Activated CD8-positive, alpha-beta memory T cell treated with anti-CD3 and anti-CD28 coated beads for 24 hours (primary cell): ENCODE measurements at places on chromosomes 5 and 9.

DNA sequence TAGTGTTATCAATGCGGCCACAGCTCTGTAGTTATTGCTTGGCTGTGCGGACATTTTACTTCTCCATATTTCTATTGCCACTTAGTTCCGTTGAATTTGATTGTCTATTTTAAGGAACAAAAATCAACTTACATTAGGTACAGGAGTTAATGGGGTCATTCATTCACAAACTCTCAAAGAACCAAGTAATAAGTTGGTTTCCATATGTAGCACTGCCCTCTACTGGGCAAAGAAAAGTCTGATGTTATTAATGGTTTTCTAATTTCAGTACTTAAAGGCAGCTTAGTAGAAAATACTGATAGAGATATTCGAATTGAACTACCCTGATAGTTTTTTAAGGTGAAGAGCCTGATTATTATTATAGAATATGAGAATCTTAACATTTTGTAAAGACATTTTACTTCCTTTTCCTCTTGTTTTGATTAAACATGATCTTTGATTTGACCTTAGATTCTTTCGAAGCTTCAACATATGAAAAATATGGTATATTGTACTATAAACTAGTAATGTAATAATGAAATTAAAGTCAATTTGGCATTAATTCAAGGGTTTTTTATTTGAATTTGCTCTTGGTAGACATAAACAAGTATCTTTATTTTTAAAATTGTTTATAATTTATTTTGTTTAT lies 119.5 kb upstream of the CTNND2 start:
- no peak for DNase-seq

DNA sequence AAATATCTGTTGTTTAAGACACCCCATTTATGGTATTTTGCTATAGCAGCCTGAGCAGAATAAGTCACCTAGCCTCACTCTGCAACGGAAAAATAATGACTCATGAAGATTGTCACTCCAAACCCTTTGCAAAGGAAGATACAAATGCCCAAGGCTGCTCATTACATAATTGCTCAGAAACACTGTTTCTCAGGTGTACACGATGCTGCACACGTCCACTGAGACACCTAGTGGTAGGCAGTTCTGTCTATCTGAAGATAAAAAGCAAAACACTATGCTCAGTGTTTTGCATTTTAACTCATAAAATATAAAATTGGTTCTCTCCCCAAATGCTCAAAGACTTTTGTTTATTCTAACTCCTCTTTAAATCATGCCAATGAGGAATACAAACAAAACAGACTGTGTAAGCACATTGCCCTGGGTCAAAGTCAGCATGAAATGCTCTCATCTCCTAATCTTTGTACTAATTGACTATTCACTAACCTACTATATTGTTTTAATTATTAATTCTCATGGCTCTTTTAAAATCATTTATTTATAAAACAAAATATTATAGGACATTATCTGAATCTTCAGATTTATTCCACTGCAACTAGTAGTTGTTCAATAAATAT lies 7.7 kb upstream of the TSLP start:
- no peak for DNase-seq

GRCh38 chr5:72351376-72351775 lies 31.2 kb downstream of the PTCD2 start:
- DNase-seq, result no peak

DNA sequence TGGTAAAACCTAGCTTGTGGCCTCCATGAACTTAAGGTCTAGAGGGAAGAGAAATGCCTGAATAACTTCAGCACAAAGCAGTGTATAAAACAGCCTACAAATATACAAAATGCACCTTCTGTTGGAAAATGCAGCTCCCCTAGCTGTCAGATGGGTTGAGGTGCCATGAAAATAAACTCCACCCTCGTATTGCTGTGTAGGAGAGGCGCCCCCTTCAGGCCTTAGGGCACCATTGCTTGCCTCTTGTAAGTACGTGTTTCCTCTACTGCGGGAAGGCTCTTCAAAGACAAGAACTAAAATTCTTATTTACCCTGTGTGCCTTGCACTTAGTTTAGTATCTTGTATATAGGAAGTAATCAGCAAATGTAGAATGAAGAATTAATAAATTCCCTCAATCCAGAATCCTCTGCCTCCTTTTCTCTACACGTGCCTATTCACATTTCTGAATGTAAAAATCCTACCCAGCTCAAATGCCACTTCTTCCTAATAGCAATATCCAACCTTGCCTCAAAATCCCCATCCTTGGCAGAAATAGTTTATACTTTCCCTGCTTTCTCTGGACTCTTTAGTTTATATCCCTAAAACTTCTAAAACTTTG lies 393.7 kb upstream of the PDE4D start:
- no peak for DNase-seq

GRCh38 chr5:89293810-89294209 lies 410.8 kb upstream of the MEF2C start:
- DNase-seq, result no peak

- no peak for DNase-seq
These were observed 5.5 kb upstream of the NINJ1 start for GRCh38 chr9:93139365-93140182.

DNA sequence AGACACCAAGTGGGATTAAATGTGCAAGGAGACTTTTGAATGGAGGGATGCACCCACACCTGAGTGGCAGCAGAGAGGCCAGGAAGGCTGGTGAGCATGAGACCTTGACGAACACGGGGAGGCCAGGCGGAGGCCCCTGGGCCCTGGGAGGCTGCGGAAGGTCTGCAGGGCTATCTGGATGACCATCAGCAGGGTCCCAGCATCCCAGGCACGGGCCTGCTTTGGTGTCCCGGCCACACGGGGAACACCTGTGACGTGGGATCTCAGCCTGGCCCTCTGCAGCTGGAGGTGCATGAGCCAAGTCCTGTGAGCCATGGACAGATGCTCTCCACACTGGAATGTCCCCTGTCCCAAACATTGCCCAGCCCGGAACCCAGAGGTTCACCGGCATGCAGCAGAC lies 174.0 kb upstream of the FOXD4L5 start:
- DNase-seq, result no peak

- no peak for DNase-seq
These were observed 1.4 kb downstream of the GABRA6 start for GRCh38 chr5:161686881-161687280.

DNA sequence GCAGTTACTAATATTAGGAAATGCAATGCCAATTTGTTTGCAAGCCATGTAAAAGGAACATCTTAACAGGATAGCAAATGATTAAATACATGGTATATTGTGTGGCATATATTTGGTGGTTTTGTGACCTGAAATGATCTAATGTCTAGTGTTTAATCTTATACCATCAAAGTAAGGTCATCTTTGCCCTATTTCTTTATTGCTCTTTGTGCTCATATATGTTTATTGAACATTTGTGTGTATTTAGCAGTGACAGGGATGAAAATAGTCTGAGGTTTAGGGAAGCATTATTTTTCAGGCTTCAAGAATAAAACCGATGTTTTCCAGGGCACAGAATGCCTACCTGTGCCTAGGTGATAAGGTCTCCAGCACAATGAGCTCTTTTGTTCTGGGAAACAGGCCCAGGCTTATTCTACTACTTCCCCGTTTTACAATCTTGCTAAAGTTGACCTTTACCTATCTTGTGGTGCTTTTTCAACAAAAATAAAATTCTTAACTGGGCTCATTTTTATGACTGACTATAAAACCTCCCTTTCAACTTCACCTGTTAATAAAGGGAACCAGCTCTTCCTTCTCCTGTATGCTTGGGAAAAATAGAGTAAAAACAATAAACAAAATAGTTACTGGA lies 105.6 kb upstream of the ANKH start:
- DNase-seq, result no peak

DNA sequence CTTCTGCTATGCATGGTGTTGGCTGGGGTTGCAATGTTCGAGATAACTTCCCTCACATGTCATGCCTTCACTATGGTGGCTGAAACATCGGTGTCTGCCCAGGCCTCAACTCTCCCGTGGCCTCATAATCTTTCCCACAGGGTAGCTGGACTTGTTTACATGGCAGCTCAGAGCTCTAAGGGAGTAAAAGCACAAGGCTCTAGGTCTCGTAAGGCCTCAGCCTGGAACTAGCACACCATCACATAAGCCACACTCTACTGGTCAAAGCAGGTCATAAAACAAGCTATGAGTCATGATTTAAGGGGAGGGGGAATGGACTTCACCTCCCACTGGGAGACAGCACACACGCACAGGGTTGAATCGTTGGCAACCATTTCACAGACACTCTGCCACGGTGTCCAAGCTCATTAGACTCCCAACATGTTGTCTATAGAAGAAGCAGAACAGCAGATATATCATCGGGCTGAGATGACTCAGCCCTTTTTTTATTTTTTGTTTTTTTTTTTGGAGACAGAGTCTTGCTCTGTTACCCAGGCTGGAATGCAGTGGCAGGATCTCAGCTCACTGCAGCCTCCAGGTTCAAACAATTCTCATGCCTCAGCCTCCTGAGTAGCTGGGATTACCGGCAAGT lies 66.8 kb upstream of the IL17B start:
- no peak for DNase-seq

DNA sequence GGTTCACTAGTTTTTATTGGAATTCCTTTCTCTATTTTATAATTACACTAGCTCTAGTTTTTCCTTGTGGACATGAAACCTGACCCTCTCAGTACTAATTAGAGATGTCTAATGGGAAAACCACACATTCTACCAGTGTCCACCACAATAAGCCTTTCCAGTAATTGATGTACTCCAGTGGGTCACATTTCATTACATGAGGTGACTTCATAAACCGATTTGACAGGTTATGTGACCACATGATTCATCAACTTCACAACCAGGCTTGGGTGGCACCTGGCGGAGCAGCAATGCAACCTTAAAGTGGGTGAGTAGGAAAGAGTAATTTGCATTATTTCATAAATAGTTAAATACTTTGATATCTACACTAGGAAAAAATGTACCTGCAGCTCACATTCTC lies 284.2 kb upstream of the ADAMTS16 start:
- no peak for DNase-seq

- DNase-seq, result no peak
These were observed 51.1 kb downstream of the C9orf152 start for GRCh38 chr9:110156902-110157301.

DNA sequence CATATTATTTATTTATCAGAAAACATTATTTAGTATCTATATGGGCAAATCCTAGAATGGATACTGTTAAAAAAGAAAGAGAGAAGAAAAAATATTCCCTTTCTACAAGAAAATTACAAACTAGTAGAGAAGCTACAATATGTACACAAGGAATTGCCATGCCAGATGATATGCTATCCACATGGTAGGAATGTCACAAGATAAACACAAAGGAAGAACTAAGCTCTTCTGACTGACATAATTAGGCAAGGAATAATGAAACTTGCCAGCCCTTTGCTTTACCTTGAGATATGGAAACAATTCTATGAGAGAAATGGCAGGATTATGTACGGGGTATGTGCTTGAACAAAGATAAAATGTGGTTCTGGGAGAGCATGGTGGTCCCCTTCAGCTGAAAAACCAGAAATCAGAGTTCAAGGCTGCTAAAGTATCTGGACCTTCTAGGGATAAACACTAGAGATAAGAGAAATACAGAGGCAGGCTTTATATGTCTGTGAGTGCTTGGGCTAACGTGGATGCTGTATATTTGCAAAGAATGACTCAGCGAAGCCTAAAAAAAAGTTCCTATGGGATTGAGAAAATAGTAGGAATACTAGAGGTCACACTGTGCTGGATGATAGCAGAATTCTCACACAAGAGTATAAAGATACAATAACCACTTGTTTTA lies 451.6 kb downstream of the TLE1 start:
- DNase-seq, result no peak

DNA sequence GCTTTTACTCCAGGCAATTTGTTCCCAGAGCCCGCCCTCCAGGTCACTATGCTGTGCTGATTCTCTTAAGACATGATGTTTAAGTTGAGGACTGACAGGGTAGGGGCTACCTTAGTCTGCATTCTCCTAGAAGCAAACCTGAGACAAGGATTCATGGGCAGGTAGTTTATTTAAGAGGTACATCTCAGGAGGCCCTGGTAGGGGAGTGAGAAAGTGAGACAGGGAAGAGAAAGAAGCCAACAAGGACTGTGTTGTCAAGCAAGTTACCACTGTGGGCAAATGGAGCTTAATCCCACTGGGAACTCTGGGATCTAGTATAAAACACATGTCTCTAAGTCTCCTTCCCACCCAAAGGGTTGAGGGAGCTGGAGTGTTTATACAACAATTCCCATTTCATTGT lies 43.6 kb upstream of the FSTL4 start:
- no peak for DNase-seq

GRCh38 chr5:67166460-67167285 lies 29.9 kb downstream of the CD180 start:
- peak; percentile 84 for DNase-seq

- no peak for DNase-seq
These were observed 234.9 kb upstream of the ACTBL2 start for GRCh38 chr5:57717555-57717954.

DNA sequence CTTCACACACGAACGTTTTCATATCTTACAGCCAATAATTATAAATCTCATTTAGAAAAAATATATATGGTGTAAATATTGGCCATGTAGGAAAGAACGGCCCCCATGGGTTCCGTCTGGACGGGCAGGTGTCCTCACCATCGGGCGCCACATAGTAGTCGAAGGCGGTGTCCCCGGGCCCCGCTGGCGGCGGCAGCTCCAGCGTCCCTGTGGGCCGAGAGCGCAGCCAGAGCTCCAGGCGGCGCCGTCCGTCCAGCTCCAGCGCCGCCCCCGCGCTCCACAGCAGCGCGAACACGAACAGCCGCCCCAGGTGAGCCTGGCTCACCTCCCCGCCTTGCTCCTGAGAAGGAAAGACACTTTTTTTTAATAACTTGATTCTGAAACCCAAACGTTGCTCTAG lies 134.6 kb downstream of the DNAH5 start:
- DNase-seq, result no peak

DNA sequence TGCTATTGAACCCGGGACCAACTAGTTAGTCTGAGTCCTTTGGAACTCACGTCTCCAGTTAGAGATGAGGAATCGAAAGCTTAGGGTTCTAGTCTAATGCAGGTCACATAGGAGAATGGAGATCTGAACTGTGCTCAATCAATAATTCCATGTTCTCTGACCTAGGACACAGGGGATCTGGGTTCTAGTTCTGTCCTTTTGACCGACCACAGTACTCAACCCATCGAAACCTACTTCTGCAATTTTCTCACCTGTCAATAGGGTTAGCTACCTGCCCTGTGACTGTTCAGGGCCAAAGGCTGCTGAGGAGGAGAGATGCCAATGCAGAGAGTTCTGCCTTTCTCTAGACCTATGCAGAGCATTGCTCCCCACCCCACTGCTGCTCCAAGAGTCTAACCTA lies 187.7 kb downstream of the CDK5RAP2 start:
- DNase-seq, result no peak

DNA sequence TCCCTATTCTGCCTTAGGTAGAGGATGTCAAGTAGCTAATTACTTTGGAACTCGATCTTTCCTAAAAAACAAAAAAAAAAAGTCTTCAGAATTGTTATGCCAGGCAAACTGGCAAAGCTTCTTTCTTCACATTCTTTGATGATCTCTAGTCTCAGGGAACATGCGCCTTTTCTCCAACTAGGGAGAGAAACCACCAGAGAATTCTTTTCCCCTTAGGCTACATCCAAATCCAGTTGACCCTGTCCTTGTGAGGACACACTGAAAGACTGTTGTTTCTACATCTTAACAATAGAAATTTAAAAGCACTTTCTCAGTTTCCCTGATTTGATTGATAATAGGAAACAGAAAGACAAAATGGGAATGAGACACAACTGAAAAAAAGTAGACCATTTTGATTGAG lies 94.7 kb upstream of the ITGA2 start:
- no peak for DNase-seq

GRCh38 chr9:135255033-135255840 lies 167.8 kb downstream of the OLFM1 start:
- no peak for DNase-seq
